ENCODE measurements at places on chromosomes 13 and 19.

DNA sequence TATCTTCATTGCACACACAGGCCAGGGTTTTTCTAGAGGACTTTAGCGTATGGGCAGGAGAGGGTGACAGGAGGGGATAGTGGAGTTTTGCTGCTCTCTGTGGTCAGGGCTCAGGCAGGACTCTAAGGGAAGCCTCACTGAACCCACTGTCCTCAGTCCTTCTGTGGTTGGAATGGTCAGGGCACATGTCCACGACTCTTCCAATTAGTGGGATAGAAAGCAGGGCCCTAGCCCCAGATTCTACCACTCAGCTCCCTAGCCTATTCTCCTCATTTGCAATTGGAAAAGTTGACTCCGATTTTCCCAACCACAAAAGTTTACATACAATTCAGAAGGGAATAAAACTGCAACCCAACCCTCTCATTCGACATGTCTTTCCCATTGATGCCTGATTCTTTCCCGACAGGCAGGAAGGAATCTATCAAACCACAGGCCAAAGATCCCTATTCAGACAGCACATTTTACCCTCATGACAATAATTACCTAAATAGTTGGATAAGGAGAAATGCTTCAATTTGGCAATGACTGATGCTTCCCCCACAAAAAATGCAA lies 38.2 kb downstream of the TGDS start:
- DNase-seq = no peak

DNA sequence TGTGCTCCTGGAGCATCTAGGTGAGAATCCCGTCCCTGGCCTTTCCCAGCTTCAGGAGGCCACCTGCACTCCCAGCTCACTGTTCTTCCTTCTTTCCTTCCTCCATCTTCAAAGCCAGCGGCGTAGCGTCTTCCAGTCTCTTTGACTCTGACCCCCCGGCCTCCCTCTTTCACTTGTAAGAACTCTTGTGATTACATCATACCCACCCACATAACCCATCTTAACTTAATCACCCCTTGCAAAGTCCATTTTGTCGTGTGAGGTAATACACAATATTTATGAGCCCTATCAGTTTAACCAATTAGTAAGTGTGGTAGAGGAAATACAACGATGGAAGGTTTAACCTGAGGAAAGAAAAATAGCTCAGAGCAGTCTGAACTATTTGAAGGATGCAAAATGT lies 4.6 kb upstream of the CDC16 start:
- DNase-seq = no peak

DNA sequence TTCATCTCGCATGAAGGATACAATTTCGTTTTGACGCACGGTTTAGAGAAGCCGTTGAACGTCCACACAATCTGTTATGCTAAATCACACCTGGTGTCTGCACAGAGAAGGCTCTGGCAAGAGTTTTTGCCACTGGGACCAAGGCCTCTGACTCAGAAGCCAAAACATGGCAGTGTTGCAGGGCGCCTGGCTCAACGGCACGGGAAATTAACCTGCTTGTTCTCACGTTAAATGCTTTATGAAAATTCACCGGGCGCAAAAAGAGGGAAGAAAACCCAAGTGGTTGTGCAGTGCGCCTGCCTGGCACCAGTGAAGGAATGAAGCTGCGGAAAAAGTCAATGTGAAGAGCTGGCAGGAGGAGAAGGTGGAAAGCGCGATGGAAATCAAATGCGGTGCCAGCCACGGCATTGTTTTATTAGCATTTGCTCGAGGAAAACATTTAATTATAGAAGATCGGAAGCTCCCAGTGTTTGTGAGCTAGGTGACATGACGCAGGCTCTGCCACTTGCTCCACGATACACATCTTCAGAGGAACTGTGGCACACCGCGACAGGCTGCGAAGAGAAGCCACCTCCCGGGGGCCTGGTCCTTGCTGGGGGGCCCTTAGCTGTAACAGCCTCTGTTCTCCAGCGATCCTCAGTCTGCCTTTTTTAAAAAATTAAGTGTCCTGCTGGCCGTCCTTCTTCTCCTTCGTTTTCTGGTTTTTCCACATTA lies 126.2 kb downstream of the ZIC5 start:
- no peak for DNase-seq

DNA sequence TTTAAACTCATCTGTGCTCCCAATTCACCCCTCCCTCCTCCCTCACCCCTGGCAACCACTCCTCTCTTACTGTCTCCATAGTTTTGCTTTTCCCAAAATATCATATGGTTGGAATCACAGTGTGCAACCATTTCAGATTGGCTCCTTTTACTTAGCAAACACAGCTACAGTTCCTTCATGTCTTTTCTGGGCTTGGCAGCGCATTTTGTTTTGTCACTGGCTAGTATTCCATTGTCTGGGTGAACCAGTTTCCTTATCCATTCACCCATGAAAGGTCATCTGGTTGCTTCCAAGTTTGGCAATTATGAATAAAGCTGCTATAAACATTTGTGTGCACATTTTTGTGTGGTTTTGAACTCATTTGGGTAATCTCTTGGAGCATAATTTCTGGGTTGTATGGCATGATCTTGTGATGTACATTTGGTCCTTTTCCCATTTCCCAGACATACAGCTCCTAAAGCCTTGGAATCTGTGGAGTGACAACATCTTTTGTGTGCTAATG lies 23.9 kb upstream of the GAS6 start:
- DNase-seq = no peak

GRCh38 chr19:10831987-10832938 lies 3.7 kb downstream of the TMED1 start:
- DNase-seq = no peak

DNA sequence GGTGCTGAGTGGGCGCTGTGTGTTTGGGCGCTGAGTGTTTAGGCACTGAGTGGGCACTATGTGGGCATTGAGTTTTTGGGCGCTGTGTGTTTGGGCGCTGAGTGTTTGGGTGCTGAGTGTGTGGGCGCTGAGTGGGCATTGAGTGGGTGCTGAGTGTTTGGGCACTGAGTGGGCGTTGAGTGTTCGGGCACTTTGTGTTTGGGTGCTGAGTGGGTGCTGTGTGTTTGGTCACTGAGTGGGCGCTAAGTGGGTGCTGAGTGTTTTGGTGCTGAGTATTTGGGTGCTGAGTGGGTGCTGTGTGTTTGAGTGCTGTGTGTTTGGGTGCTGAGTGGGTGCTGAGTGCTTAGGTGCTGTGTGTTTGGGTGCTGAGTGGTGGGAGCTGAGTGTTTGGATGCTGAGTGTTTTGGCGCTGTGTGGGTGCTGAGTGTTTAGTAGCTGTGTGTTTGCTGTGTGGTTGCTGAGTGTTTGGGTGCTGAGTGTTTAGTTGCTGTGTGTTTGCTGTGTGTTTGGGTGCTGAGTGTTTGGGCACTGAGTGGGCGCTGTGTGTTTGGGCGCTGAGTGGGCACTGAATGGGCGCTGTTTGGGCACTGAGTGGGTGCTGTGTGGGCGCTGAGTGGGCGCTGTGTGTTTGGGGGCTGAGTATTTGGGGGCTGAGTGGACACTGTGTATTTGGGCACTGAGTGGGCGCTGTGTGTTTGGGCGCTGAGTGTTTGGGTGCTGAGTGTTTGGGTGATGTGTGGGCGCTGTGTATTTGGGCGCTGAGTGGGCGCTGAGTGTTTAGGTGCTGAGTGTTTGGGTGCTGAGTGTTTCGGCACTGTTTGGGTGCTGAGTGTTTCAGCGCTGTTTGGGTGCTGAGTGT lies 47.2 kb upstream of the F7 start:
- DNase-seq = no peak

DNA sequence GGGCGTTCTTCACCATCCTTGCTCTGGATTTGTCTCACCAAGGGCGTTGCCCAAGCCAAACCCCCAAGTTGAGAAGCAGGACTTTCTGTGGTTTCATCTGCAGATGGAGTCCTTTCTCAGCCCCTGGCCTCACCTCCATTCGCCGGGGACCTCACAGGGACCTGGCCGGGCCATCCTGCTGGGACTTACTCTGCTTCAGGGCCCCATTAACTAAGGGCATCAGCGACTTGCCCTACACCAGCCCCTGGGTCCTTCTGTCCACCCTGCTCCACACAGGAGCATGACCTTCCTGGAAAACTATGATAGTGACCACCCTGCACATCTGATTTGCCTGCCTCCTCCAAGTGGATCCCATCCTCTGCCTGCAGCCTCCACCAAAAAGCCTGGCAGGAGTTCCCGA lies 47.2 kb upstream of the SPACA7 start:
- no peak for DNase-seq

DNA sequence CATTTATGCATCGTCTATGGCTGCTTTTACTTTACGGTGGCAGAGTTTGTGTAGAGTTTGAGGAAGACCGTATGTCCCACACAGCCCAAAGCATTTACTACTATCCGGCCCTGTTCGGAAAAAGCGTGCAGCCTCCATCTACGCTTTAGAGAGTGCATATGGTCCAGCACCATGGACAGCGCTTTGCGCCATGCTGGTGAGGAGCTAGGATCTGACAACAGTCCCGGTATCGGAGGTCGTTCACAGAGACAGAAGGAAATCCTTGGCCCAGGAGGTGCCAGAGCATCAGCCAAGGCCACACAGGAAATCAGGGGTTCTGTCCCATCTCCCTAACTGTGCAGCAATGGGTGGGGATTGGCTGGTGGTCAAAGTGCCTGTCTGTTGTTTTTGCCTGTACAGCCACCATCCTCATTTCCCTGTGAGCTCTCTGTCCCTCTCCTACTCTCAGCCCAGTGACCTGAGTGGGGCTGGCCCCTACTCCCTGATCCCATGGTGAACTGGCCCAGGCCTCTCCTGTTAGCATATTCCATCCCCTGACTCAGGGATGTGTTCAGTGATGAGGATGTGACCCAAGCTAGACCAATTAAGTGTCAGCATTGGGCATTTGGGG lies 16.2 kb upstream of the PRODH2 start:
- peak; percentile 21 for DNase-seq

DNA sequence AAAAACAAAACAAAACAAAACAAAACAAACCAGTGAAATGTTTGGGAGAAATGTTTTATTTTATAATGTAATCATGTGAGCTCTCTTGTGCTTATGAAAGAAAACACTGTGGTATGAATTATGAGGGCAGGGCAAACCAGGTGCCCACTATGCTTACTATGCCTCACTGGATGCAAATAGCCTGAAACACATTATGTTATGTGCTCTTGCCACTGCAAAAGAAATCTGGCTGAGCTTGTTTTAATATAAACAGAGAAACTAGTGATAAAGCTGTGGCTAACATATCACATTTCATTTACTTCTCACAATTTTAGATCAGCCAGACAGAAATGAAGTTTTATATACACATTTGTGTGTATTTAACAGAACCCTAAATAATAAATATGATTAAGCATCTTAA lies 8.7 kb upstream of the NBEA start:
- DNase-seq = no peak

- DNase-seq = no peak
These were observed 85.7 kb upstream of the MBNL2 start for GRCh38 chr13:97136418-97136817.

- DNase-seq = no peak
These were observed 32.2 kb downstream of the SLAIN1 start for GRCh38 chr13:77729502-77730221.

GRCh38 chr19:41623360-41623759 lies 3.5 kb downstream of the CEACAM4 start:
- DNase-seq = no peak

DNA sequence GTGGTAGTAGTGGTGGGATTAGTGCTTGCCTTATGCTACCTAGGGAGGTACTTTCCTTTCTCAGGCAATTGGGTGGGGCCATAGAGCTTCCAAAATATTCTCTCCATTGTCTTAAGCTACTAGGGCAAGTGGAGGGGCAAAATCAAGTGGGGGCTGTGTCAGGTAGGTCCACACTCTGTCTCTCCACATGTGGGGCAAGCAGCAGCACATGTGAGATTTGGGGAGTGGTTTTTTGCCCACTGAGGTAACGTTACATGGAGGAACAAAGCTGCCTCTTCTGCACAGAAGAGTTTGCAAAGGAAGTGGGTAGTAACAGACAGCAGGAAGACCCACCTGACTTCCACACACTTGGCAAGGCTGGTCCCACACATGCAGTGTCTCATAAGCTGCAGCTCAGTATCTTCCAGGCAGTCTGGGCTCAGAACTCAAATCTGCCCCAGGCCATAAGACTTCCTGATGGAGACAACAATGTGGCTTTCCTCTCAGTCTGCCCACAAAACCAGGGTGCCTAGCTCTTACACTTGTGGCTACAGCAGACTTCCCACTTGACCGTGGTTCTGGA lies 1581.5 kb upstream of the PCDH20 start:
- no peak for DNase-seq

GRCh38 chr13:73387318-73387717 lies 328.5 kb downstream of the KLF5 start:
- no peak for DNase-seq

DNA sequence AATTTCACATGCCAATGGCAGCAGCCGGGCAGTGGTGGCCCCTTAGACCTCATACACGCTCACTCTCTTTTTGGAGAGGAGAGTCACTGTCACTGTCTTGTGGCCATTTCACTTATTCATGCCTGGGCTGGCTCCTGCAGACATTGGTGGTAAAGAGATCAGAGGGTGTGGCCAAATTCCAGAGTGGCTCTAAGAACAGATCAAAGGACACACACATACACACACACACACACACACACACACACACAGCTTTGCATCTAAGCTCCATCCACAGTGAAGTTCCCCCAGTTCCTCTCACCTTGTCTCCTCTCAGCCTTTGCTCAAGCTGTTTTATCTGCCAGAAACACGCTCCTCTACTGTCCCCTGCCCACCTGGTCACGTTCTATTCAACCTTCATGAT lies 46.5 kb upstream of the KPNA3 start:
- DNase-seq = no peak

DNA sequence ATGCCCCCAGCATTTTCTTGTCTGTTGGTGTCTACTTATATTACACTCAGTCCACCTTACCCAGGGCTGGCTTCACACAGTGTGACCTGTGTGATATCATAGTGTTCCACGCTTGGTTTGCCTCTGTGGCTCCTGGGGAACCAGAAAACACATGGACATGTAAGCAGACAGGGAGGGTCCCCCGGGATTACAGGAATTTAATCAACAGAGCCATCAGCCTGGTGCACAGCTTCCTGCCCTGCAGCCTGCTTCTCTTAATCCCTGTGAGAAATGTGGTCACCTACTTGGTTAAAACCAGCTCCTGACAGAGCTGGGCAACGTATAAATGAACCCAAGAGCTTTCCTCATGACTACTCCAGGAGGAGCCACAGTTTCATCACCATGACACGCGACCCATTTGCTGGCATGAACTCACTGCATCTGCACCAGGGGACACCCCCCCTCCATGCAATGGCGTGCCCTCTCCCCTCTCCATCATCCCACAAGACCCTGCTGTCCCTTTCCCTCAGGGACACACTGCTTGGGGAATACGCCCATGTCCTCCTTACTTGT lies 152.1 kb downstream of the UQCRFS1 start:
- no peak for DNase-seq

- no peak for DNase-seq
These were observed 296.6 kb downstream of the RFC3 start for GRCh38 chr13:34114581-34114980.

GRCh38 chr19:39671739-39672363 lies 16.1 kb downstream of the LGALS16 start:
- DNase-seq = no peak

- no peak for DNase-seq
These were observed 96.7 kb downstream of the CRYL1 start for GRCh38 chr13:20428666-20429644.

Measured in fibroblast of skin of left biceps (primary cell).